Eye (tissue), 1 donor: ENCODE measurements at places on chromosomes 12 and 14.
A peak's percentile ranks its signal among the peaks of the same experiment; 100 is the strongest.

DNA sequence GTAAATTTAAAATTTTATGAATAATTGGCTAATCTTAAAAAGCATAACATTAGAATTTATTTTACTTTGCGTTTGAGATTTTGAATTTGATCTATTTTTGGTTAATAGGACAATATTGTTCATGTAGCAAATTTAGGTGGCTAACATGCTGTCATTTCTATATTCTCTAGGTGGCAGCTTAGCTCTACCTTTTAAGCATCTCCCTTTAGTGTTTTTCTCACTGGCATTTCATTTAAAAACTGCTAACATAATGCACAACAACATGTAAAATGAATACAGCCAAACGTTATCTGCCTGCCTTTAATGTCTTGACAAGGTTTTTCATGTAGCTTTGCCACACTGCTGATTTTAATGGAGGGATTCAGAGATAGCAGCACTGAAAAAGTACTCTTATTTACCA, 272.4 kb upstream of the FBXO33 start:
- peak; percentile 11 for DNase-seq

GRCh38 chr14:74401504-74402241, 24.3 kb downstream of the SYNDIG1L start:
- DNase-seq, result peak; percentile 71

- DNase-seq, result no peak
These were observed 17.6 kb upstream of the RASSF8 start for GRCh38 chr12:25940886-25941285.

DNA sequence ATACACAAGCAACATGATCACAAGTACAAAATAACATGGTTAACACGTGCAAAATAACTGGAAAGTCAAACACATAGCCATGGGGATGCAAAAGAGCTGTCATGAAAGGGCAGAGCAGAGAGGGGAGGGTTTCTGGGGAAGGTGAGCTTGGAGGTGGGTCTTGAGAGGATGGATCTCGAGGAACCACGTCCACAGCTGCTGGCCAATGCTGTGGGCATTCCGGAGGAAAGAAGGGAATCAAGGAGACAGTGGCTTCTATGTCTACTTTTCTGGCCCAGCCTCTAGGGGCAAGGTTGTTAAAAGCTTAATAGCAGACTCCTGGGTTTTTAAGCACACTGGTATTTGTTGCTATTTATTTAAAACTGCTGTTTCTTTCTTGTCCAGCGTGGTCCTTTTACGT, 8.4 kb upstream of the MYH7 start:
- DNase-seq, result no peak

GRCh38 chr12:2691006-2691344, 103.8 kb upstream of the FKBP4 start:
- peak; percentile 88 for DNase-seq

DNA sequence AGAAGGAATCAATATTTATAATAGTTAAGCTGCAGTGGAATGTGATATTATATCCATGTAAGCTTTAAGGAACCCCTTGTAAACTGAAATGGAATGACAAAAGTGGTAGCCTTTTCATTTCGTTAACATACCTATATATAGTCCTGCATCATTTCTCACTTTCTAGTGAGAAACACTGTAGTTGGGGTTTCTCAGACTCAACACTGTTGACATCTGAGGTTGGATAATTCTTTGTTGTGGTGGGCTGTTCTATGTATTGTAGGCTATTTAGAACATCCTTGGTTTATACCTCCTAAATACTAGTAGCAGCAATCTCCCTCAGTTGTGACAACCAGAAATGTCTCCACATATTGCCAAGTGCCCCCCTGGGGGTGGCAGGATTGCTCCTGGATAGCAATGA, 79.1 kb downstream of the RAD52 start:
- DNase-seq, result no peak

DNA sequence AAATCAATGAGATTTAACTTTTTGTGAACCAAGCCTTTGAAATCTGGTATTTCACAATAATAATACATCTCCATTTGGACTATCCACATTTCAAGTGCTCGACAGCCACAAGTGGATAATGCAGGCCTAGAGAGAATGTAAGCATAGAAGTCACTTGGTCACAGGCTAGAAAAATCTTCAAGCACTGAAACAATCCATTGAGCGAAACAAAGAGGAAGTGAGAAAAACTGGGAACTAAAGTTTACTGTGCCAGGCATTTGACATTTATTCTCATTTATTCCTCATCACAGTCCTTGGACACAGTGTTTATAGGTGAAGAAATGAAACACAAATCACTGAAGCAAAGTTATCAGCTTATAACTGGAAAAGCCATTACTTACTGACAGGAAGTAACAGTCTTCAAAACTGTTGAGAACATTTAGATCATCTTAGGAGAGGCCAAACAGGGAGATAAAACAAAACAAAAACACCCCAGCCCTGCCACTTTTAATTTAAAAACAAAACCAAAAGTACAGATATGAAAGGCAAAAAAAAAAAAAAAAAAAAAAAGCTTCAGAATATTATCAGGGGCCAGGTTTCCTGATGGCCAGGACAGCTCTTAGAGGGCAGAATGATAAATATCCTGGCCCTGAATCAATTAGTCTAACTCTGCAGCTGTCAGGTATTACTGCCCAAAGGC, 29.2 kb downstream of the GNS start:
- no peak for DNase-seq

DNA sequence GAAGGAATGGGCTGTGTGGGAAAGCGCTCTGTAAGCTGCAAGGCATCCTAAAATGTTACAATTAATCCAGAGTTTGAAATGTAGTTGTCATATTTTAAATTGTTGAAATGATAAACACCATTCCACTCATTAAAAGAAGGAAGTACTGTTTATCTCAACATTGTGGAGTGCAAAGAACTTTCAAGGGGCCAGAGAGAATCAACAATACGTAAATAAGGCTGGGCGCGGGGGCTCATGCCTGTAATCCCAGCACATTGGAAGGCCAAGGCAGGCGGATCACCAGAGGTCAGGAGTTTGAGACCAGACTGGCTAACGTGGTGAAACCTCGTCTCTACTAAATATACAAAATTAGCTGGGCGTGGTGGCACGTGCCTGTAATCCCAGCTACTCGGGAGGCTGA, 24.5 kb downstream of the NR1H4 start:
- DNase-seq, result no peak

DNA sequence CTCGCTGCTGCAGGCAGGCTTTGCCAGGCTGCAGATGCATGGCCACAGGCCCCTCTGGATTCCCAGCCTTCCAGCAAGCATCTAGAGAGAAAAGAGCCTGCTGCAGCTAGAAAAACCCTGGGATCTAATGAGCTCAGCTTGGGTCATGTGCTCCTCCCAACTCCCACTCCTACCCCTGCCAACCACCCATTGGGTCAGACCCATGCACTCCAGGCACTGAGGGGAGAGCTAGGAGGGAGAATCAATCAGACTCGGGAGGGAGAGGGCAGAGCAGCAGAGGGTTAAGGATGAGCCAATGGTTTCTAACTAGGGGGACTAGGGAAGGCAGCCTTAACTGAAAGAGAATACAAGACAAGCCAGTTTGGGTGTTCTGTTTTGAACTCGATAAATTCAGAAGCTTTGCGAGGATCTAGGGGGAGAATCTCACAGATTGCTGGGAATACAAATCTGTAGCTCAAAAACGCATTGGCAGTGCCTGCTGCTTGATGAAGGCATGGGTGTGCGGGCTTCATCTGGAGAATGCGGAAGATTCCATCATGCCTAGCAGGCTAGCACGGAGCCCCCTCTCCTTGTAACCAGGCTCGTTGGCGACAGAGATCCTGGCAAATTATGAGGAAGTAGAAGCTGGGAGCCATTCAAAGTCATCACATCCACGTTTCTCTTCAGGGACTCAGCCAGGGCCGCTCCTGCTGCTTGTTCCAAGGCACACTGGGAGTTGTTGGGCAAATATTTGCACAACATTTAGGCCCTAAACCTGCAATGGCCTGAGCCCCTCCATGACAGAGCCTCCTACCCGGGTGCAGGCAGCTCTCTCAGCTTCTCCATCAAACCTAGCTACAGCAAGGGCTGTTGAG, 56.4 kb downstream of the VCPKMT start:
- peak; percentile 18 for DNase-seq

DNA sequence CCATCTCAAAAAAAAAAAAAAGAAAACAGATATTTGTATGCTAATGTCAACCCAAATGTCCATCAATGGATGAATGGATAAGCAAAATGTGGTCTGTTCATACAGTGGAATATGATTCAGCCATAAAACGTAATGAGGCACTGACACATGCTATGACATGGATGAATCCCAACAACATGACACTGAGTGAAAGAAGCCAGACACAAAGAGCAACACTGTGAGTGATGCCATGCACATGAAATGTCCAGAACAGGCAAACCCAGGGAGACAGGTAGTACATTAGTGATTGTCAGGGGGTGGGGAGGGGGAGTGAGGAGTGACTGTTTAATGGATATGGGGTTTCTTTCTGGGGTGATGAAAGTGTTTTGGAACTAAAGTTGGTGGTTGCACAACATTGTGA, 50.2 kb downstream of the ARL6IP4 start:
- no peak for DNase-seq

DNA sequence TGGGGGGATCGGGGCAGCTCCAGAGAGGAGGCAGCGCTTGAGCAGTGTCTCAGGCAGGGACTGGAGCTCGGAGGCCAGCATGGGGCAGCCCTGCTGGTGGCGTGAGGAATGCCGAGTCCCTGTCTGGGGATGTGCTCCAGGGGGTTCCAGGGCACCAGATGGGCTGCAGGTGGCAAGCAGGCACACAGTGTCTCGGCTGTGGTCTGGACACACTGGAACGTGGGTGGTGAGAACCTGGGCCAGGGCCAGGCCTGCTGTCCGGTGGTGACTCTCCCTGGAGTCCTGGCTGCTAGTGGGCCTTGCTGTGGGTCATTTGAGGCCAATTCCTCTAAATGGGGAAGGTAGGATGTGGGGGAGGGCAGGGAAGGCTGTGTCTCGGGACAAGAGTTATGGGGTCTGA, 199.4 kb upstream of the RTL1 start:
- no peak for DNase-seq

DNA sequence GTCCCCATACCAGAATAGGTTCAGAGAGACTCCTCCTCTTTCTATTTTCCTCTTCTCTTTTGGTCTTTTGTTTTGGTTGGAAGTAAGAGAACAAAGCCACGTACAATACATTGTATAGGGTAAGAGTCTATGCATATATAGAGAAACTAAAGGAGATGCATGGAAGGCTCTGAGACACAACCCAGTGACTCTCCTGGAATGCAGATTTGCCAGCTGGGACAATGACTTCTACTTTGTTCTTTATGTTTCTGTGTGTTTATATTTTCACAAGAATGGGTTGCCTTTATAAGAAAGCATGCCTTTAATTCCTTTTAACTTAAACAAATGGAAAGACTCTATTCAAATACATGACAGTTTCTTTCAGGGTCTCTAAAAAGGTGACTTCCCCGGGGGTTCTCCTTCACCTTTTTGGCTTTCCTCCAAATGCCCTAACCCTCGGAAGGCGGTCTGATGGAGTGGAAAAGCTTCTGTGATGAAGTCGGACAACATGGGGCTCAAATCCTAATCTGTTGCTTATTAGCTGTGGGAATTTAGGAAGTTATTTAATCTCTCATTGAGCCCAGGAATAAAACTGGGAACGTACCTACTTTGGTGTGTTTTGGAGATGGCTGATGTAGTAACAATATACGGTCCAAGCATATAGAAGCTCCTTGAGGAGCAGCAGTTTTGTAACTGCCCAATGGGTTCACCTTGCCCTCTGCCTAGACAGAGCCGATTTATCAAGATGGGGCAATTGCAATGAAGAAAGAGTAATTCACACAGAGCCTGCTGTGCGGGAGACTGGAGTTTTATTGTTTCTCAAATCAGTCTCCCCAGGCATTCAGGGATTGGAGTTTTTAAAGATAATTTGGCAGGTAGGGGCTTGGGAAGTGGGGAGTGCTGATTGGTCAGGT, 9.1 kb upstream of the SERPINA1 start:
- DNase-seq, result no peak

- no peak for DNase-seq
These were observed 169.0 kb upstream of the RTL1 start for GRCh38 chr14:101072531-101072930.

DNA sequence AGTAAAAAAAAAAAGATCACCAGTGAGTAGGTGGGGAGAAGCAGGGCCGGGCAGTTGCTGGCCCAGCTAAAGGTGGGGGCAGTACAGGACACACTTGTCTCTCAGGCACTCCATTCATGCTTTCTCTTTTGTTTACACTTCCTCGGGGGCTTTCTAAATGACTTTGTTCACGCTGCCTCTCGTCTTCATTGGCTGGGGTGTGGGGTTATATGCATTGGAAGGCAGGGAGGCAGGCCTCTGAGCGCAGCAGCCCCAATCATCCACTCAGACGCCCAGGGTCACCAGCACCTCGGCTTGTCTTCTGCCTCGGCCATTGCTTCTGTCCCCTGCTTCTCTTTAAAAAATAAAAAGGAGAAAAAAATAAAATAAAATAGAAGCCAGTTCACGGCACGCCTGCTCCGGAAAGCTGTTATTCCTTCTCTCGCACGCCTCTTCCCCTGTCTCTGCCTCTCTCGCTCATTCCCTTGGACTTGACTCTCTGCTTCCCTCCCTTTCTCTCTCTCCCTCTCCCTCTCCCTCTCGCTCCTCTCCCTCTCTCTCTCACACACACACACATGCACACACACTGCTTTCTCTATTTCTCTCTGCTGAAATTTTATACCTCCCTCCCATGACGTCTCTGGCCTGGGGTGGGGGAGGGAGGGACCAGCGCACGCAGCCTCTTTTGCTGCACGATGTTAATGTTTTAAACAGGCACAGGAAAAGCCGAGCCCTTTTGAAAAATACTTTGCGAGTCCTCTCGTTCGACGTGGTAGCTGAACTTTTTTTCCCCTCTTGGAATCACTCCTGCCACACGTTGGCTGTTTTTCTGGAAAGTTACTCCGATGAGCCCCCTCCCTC, at the start of gene TGFB3:
TSS of gene TGFB3 (minus strand) at position 570 of the 840 bp plus-strand sequence. CDS start 1,102 bp downstream, outside the sequence.
- peak; percentile 93 for DNase-seq

DNA sequence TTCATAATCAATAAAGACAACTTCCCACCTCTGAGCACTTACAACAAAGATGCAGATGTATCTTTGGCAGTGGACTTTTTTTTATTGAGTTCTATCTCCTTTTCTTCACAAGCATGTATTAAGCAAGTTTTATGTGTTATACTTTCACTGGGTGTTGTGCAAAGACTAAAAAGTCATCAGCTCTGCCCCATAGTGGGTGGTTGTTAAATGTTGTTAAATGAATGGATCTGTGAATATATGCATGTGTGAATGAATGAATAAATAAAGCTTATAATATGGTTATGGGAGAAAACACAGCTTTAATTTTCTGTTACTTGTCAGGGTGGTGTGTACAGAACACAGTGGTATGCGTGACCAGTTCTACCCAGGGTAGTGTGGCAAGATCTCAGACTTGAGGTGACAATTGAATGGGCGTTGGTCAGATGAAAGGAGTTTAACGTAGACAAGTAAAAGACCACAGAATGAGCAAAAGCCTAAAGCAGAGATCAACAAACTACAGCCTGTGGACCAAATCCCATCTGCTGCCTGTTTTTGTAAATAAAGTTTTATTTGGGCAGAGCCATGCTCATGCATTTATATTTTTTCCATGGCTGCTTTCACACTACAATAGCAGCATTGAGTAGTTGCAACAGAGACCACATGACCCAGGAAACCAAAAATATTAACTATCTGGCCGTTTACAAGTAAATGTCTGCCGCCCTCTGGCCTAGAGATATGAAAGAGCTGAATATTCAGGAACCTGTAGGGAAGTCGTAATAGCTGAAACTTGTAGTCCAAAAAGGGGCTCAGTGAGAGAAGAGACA, 207.4 kb upstream of the EEA1 start:
- DNase-seq, result no peak
